Activated CD4-positive, CD25-positive, alpha-beta regulatory T cell treated with anti-CD3 and anti-CD28 coated beads, Interleukin-2, amount 50 U/mL, for 16 hours (primary cell): ENCODE measurements at places on chromosomes 1 and 21.

GRCh38 chr1:21665711-21666575 is 3.2 kb downstream of the RAP1GAP start:
- DNase-seq = no peak

GRCh38 chr1:115373305-115373704 is 35.3 kb upstream of the NGF start:
- DNase-seq = no peak

- no peak for DNase-seq
Measured at GRCh38 chr1:93549811-93550210, 101.9 kb downstream of the FNBP1L start.

GRCh38 chr1:168613038-168613451 is 36.6 kb downstream of the XCL1 start:
- DNase-seq = no peak

GRCh38 chr1:153355445-153356071 is 2.1 kb upstream of the S100A9 start:
- DNase-seq = no peak

DNA sequence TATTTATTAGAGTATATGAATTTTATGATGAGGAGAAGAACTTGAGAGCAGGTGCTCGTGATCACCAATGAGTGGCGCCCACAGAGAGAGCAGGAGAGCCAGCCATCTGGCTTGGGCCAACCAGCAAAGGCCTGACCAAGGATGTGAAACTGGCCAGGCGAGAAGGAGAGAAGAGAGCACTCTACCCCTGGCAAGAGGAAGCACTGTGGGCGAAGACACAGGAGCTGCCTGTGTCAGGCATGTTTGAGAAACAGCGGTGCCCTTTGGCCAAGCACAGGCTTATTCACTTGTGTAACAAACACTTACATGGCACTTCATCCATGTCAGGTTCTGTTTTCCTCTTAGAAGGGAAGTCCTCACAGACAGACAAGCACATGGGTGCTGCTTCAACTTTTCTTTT is 4.2 kb upstream of the SIPA1L2 start:
- no peak for DNase-seq

DNA sequence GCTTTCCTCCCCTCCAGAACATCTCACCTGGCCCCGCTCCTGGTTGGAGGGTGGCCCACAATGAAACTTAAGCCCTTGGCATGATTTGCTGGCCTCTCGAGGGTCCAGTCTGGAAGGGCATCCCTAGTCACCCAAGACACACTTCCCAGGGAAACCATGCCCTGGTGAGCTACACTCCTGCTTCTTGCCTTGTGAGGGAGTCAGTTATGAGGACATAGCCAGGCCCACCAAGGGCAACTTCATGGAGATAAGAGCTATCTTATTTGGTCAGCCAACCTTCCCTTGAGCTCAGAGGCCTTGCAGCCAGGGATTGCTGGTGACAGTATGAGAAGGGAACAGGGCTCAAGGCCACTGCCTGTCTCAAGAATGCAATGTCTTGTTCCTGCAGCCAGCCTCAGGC is 9.7 kb downstream of the TNR start:
- no peak for DNase-seq

DNA sequence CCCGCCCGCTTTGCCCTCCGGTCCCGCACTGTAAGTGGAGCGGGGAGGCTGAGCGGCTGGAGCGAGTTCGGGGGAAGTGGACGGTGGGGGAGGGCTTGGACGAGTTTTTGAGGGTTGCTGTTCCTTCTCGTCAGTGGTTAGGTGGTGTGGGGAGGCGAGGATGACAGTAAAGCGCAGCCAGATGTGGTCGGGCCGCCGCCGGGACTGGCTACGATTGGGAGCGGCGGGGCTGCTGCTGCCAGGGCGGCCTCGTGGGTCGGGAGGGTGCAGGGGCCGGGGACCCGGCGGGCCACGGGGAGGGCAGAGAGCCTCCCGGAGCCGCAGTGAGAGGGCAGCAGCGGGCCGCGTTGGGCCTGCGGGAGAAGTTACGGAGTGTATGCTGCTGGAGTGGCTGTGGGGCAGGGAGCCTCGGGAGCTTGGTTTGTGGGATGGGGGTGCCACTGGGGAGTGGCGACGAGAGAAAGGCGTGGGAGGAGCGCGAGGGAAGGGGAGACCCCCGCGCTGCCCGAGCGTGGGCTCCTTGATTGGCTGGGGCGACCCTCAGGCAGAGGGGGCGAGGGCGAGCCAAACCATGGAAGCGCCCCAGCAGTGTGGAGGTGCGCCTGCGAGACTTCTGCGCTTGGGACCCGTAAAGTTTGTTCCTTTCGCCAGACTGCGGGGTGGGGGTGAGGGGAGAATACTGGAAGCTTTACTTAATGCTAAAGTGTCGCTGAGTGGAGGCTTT is 2.1 kb downstream of the ADGRL2 start:
- no peak for DNase-seq

GRCh38 chr1:50329332-50329932 is 93.8 kb downstream of the DMRTA2 start:
- no peak for DNase-seq

DNA sequence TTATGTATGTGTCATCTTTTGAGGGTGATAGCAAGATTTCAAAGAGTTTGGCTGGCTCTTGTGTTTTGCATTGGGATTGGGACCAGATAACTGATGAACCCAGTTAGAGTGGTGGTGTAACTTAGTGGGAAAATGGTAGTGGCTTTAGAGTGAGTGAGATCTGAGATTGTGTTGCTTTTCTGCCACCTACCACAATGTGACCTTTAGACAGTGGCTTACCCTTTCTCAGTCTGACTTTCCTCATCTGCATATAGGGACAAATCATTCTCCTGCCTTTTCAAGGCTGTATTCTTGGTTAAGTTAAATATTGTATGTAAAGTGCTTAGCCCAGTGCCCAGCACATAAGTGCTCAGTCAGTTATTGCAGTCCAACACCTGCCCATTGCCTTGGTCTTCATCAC is 31.3 kb downstream of the CENPF start:
- DNase-seq = no peak

- DNase-seq = no peak
Measured at GRCh38 chr1:203628201-203629015, 1.8 kb downstream of the ATP2B4 start.

- no peak for DNase-seq
Measured at GRCh38 chr1:246775531-246776385, 51.5 kb downstream of the SCCPDH start.

DNA sequence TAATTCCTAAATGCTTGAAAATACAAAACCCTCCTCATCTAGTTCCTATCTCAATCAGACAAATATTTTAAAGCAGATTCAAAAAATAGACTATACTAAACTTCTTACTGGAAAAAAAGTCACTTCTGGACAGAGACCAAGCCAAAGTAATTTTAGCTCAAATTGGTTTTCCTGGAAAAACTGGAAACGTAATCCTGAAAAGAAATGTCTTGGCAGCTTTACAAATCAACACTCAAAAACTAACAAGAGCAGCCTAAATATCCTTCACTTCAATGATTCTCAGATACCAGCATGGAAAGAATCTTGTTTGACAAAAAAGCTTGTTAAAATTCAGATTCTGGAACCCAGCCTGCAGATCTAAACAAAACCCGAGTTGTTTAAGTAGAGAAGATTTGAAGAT is 9.1 kb upstream of the GPR88 start:
- no peak for DNase-seq

- no peak for DNase-seq
Measured at GRCh38 chr1:153985941-153986761, at the start of gene RAB13. RAB13 (minus strand) TSS chr1:153986339; CDS start chr1:153986236, 103 bp downstream.

DNA sequence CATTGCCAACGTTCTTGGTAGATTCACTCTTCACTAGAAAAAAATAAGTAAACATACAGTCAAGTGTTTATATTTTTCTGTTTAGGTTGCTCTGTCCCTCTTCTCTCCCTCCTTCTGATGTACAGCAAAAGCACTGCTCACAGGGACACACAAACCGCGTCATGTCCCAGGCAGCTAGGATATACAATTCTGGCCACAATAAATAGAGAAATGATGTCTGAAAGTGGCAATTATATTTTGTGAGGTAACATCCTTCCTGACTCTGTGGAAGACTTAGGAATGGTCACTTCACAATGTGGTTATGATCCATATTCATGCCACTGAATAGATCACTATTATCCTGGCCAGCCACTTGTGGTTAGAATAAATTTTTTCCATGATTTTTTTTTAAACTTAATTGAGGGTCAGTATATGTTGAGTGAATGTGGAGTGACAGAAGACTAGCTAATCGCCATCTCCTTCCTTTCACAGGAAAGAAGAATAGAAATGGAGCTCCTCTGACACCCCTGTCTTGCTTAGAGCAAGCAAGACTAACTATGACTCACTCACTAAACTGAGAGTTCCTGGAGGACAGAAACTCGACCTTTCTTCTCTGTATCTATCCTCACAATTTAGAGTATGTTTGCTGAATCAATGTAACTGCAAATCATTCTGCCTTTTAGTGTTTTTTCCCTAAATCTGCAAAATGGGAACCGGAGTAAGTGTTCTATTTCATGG is 54.0 kb downstream of the ZNHIT6 start:
- DNase-seq = no peak

DNA sequence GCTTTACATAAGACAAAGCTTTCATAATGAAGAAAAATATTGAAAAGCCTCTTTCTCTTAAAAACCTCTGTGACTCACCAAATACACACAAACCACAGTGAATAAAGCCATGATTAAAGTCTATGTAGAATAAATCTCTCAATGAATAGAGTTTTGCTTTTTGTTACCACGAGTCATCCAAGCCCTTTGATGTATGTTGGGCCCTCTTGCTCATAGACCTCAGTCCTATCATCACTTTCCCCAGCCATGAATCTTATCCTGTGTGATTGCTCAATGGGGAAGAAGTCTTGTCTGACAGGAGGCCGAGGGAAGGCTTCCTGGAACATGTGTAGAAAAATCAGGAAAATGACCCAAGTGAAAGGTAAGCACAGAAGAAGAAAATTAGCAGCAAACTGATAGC is 60.8 kb downstream of the NGF start:
- DNase-seq = no peak

- no peak for DNase-seq
Measured at GRCh38 chr1:220497220-220497947, 30.6 kb upstream of the MARK1 start.

- no peak for DNase-seq
Measured at GRCh38 chr1:162391790-162392563, 10.4 kb downstream of the C1orf226 start.

DNA sequence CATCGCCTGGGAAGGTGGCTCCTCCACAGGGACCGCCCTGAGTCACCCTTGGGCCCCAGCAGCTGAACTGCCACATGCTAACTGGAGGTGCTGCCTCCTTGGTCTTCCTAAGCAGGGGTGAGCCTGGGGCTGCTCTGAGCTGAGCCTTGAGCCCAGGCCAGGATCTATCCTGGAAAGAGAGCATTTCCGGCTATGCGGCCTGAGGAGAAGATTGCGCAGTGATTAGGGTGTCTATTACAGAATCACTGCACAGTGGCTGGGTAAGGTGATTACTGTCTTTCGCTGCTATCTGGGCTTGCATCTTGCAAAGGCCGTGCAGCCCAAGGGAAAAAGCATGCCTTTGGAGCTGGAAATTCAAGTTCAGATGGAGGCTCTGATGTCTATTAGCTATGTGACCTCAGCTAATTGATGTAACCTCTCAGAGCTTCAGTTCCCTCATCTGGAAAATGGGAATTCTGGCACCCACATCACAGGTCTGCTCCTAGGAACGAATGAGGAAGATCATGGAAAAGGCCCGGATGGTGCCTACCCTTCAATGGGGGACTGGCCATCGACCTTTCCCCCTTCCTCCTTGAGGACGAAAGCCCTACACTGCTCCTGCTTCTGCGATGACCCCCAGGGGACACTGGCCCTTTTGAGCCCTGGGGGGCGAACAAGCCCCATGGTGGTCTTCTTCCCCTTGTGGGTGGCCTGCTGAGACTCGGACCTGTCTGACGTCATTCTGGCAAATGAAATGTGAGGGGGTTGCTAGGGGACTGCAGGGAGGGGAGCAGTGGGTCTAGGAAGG is 38.0 kb downstream of the GPR161 start:
- DNase-seq = no peak

DNA sequence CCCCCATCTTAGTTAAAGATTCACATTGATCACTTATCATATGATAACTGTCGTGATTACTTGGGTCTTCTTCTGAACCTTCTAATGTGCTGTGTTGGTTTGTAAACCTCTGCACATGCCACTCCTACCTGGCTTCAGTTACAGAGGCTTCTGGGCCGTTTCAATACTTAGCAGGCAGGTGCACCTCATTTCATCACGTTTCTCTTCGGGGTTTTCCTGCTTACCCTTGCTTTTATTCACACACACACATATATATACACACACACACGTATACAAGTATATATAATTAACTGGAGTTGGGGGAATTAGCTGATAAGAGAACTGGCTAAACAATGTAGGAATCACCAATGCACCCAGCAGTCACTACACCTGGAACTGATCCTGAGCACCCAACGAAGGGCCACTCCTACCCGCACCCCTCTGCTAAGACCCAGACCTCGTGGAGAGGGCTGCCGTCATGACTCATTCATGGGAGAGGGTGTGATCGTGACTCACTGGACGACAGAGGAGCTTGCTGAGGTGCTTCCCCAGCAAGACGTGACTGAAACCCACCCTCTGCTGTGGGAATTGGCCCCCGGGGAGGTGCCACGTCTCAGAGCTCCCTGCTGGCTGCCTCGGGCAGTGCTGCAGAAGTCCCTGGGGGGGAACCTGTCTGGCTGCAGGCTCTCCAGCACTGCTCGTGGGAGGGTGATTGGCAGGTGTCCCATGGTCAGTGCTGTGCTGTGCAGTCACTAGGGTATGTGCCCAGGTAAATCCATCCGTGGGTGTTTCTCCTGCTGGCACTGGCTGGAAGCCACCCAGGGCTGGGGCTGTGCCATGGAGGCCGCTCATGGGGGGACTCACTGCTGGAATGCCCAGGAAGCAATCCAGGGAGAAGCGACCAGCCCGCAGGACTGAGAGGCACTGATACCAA is 166.6 kb downstream of the DYRK1A start:
- no peak for DNase-seq

- DNase-seq = no peak
Measured at GRCh38 chr1:47432071-47433036, 5.5 kb upstream of the FOXD2 start.

DNA sequence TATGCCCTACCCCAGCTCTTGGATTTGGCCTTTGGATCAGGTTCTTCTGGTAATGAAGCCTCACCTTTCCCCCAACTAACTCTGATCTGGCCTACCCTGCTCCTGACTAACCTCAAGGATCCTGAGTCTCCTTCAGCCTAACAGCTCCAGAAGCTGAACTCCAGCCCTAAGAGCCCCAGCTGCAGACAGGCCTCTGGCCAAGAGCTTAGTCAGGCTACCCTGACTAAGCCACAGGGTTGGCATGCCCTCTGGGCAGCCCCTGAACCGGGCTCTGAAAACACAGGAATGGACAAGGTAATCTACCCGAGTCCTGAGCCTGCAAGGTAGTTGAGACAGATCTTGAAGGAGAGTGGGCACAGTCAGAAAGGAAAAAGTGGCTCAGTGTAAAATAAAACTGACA is 29.4 kb downstream of the COA7 start:
- no peak for DNase-seq
